ENCODE measurements at places on chromosomes 12 and 14.

DNA sequence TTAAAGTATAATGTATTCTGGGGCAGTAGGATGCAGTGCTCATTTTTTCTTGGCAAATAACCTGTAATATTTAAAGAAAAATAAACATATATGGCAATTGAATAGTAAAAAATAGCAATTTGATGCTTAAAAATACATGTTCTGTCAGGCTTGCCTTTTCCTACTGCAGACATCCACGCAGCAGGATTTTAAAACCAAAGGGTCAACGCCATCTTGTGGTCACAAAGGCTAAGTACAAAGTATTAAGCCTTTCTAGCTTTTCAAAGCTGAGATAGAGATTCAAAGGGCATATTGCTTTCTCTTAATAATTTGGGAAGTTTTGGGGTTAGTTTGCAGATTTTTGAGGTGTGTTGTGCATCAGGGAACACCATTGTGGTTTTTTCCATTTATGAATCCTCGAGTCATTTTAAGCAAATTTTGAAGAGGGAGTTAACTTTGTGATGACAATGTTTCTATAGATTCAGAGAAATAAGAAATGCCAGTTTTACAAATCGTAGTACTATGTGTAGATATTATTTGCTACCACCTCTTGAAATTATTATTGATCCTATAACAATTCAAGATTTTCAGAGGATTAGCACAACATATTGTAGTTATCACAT lies 4.7 kb upstream of the CCER1 start:
- no peak for DNase-seq

DNA sequence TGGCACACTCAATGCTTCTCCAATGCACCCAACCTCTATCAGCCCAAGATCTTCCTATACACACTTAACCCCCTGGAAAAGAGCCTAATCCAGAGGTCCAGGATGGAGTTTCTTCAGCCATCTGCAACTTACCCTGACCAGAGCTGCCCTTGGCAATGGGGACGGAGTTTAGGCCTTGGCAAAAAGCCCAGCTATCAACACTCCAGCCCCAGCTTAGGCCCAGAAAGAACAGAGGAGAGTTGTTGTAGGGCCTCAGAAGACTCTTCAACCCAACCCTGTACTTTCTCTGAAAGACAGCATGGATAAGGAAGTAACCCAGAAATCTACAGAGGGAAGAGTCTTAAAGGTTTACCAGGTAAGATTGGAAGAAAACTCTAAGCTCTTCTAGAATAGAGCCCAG lies 219.3 kb upstream of the PELI2 start:
- DNase-seq: no peak

GRCh38 chr12:80598004-80598606 lies 109.3 kb upstream of the MYF6 start:
- DNase-seq: no peak

- DNase-seq: no peak
Observed at GRCh38 chr14:56752428-56752827, 57.9 kb downstream of the OTX2 start.

DNA sequence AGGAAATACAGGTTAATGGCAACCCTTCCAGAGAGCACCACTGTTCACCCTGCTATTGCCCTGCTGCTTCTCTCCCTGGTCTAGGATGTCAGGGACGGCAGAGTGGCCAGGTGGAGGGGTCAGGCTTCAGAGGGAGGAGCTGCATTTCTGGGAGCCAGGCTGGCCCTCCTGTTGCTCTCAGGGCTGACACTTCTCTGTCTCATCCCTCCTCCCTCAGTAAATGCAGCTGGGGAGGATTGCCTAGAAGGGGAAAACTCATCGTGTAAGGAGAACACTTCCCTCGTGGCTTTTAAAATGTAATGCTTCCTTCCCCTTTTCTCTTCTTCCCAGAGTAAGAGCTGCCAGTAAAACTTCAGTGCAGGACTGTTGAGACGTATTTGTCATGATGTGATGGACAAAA lies 20.8 kb downstream of the SUSD6 start:
- no peak for DNase-seq

- no peak for DNase-seq
Observed at GRCh38 chr14:19801118-19801464, 2.5 kb upstream of the OR4N2 start.

- no peak for DNase-seq
Observed at GRCh38 chr14:93317210-93317874, 15.5 kb downstream of the BTBD7 start.

GRCh38 chr14:72515779-72516770 lies 377.8 kb downstream of the DPF3 start:
- DNase-seq: no peak

- no peak for DNase-seq
Observed at GRCh38 chr12:12564911-12565310, 2.2 kb upstream of the DUSP16 start.

Measured in stimulated activated CD8-positive, alpha-beta memory T cell treated with anti-CD3 and anti-CD28 coated beads, Interleukin-15, amount 100 ng/mL, for 4 hours (primary cell).